Mucosa of gallbladder (tissue), 1 donor: ENCODE measurements at places on chromosomes 1 and 21. TPM values are rescaled to one million over a fixed set of nuclear protein-coding genes. Genes with fewer than 3 reads are reported as not detected.

LAMB3 gene
- 7.6 TPM for total RNA-seq

SDF4 gene
- total RNA-seq: 190 TPM

SYT2 gene
- total RNA-seq: 0.72 TPM

ADARB1 gene
- total RNA-seq: 32.5 TPM

SPAG17 gene
- total RNA-seq: 2.7 TPM

RHCE gene
- total RNA-seq: 0.35 TPM

TRIM63 gene
- 6.1 TPM for total RNA-seq

FCER1G gene
- 31.5 TPM for total RNA-seq

PLA2G5 gene
- total RNA-seq: 4.9 TPM

AMY1B gene
- not detected for total RNA-seq

TNFSF4 gene
- total RNA-seq: 1.5 TPM

SUSD4 gene
- total RNA-seq: 3.4 TPM

MYOM3 gene
- total RNA-seq: 1.7 TPM

IL20 gene
- not detected for total RNA-seq

ATAD3A gene
- total RNA-seq: 27.9 TPM

OR2T2 gene
- total RNA-seq: not detected

ALPL gene
- total RNA-seq: 4.0 TPM

MRPL20 gene
- total RNA-seq: 99.2 TPM

LCE6A gene
- not detected for total RNA-seq

HSD3B2 gene
- 1.8 TPM for total RNA-seq

ASCL5 gene
- 0.12 TPM for total RNA-seq

CSF3R gene
- 13.2 TPM for total RNA-seq

RYR2 gene
- total RNA-seq: 7.5 TPM

MPZL1 gene
- 137 TPM for total RNA-seq

CASZ1 gene
- total RNA-seq: 72.8 TPM

DNASE2B gene
- total RNA-seq: 0.17 TPM

TRPM2 gene
- 13.8 TPM for total RNA-seq

ADAMTS1 gene
- 74.7 TPM for total RNA-seq

NHLH1 gene
- not detected for total RNA-seq

DRAXIN gene
- 0.12 TPM for total RNA-seq

TLR5 gene
- total RNA-seq: 15.5 TPM

SMIM1 gene
- total RNA-seq: 5.9 TPM

OLFM3 gene
- not detected for total RNA-seq

RAB25 gene
- total RNA-seq: 103 TPM

NBL1 gene
- total RNA-seq: 154 TPM

ADCY10 gene
- 0.81 TPM for total RNA-seq

MXRA8 gene
- total RNA-seq: 73.1 TPM

CYP4B1 gene
- total RNA-seq: 6.7 TPM

ZNF695 gene
- 0.06 TPM for total RNA-seq

ATP1A2 gene
- total RNA-seq: 18.6 TPM
